ENCODE measurements at places on chromosomes 11 and 22.

DNA sequence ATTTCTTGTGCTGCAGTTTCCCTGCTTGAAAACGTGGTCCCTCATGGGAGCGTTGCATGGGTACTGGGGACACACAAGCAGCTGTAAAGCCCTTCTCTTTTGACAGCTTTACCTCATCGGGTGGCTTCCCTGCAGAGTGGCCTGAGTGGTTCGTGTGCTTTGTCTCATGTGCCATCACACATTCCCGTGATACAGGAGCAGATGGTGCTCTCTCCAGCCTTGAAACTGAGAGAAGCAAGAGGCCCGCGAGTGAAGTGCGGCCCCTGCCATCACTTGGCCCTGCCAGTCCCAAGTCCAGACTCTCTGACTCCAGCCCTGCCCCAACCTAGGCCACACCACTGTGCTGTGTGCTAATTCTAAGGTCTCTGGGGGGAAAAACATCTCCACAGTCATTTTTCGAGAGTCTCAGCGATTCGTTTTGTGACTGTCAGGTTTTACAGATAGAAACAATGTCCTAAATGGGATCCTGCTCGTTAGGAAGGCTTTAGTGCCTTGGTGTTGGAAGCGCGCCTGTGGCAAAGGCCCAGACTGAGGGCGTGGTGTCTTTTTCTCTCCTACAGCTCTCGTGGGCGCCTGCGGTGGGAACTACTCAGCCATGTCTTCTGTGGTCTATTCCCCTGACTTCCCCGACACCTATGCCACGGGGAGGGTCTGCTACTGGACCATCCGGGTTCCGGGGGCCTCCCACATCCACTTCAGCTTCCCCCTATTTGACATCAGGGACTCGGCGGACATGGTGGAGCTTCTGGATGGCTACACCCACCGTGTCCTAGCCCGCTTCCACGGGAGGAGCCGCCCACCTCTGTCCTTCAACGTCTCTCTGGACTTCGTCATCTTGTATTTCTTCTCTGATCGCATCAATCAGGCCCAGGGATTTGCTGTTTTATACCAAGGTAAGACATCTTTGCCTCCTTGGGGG lies 64.2 kb downstream of the KREMEN1 start:
- no peak for DNase-seq

DNA sequence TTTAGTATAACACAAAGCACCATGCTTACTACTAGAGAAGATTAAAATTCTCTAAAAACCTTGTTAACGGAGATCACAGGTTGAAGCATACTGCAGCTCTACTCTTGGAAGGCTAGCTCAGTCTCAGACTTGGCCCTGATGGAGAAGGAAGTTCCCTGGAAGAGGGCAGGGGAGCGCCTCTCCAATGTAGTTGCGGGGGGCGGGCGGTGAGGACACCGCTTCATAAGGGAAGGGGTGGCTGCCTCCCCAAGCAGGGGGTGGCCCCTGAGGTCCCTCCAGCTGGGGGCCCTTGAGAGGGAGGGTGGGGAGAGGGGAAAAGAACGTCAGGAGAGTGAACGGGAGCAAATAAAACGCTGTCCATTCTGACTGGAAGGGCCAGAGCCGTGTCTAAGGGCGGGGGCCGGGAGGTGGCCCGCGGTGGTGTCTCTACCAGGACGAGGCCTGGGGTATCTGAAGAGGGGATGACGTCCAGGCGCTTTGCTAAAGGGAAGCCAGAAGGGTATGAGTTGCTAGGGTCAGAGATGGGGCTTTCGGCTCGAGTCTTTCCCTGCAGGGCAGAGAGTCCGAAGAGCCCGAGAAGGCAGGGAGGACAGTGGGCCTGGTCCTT lies 553 bp upstream of the USP47 start:
- DNase-seq, result no peak

GRCh38 chr11:2791521-2792380 lies 92.0 kb upstream of the KCNQ1OT1 start:
- peak; percentile 58 for DNase-seq

DNA sequence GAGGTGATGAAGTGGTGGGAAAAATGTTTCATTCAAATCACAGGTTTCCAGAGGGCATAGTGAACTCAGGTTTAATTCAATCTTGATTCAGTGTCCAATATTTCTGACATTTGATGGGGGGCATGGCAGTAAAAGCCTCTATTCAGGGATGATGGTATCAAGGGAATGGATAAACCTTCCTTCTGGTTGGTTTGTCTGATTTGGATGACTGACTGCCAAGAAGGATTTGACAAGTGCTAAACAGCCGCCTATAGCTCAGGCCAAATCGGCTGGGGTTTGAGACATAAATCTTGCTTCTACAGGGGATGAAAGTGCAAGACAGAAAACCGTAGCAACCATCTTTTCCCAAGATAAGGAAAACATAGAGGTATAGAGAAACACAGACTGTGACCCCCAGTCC lies 121.8 kb upstream of the C11orf87 start:
- DNase-seq, result no peak

GRCh38 chr11:103315248-103315647 lies 206.0 kb downstream of the DYNC2H1 start:
- DNase-seq, result no peak

- no peak for DNase-seq
Measured at GRCh38 chr11:94974178-94974577, 669 bp downstream of the KDM4D start.

- no peak for DNase-seq
Measured at GRCh38 chr11:36774603-36775002, 176.6 kb upstream of the RAG2 start.

DNA sequence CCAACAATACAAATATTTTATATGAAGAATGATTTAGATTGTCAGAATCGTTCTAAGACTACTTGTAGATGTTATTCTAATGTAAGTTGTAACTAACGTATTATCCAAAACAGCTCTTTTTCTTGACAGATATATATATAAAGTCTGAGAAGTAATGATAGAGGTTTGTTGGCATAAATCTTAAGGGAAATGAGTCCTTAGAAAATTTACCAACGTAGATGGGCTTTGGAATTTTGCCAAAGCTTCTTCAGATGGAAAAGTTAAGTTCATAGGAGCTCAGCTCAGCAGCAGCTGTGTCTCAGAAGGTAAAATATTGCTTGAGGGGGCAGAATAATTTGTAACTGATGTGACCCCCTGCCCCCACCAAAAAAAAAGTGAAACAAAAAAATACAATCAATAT lies 66.7 kb downstream of the BID start:
- DNase-seq, result no peak

DNA sequence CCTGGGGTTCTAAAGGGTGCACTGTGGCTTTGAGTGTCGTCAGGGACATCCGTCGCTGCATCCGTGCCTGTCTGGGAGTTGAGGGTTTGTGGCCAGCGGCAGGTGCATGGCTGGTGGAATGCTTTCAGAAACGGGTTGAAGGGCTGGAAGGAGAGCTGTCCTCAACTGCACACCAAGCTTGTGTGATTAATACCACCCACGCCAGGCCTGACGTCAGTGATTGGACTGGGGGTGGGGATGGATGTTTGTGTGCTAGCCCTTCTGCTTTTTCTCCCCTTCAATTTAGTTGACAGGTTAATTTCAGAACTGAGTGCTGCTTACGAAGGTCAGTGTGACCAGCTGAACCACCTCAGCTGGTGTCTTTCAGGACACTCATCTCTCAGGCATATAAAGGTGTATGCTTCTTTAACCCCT lies 3.2 kb upstream of the GAB2 start:
- DNase-seq, result peak; percentile 64

- no peak for DNase-seq
Measured at GRCh38 chr11:76885390-76886097, 24.8 kb downstream of the ACER3 start.

GRCh38 chr11:103637295-103637694 lies 399.1 kb upstream of the DDI1 start:
- no peak for DNase-seq

DNA sequence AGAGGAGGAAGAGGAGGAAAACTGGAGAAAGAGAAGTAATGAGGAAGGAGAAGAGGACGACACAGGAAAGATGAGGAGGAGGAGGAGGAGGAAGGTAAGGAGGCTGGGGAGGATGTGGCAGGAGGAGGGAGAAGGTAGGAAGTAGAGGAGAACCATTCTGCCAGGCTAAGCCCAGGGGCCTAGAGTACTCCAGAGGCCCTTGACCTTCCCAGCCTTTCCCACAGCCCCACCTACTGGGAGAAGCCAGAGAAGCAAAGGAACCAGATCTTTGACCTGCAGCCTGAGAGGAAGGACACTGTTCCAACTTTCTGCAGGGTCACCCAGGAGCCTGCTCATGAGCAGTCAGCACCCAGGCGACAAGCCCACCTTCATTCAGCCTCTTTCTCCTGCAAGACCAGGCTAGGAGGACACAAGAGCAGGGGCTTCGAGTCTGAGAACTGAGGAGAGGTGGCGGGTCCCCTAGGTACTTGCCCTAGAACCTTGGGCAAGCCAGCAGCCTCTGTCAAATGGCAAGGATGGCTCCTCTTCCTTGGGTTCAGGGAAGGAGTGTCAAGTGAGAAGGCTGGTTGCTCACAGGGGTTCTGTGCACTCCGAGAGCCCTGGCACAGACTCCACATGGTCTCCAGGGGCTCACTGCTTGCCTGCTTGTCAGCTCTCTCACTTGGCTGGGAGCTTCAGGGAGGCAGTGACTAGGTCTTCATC lies 27.9 kb upstream of the OAF start:
- DNase-seq, result no peak

DNA sequence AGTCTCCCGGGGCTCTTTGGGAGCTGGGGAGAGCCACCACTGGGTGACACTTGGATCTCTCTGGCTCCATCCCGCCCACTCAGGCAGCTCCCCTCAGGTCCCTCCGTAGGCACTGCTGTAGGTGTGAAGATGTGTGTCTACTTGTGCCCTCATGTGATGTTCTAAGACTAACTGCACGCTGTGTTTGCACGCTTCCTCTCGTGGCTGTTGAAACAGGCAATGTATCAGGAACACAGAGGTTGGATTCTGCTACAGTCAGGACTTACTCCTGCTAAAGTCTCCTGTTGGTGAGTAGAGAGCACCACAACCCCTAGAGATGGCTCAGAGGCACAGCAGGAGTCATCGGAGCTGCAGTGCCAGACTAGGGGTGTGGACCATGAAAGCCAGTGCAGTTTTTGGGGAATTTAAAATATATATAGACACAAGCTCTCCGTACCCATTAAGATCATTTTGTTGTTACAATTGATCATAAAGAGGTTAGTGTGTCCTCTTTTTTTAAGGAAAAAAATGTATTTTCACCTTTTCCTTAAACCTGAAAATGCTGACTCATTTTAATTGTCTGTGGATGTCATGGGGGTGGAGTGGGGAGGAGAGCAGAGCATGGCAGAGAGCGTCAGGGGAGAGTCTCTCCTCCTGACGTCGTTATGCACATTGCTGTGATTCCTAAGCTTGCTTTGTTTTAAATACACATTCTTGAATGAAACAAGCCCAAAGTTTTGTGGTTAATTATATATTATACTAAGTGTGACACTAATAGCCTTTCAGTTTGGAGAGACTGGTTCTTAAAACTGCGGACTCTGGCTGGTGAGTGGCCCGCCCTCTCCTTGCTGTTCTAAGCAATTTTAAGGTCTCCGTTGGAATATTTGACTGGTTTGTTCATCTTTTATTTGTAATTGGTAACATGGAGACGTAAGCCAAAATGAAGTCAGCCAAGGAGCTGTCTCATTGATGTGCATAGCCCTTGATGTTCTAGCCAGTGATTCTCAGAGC lies 16.2 kb upstream of the CTTN start:
- DNase-seq, result no peak

Data from activated T-cell treated with anti-CD3 and anti-CD28 coated beads, Interleukin-2, amount 50 U/mL, for 72 hours (primary cell).